ENCODE measurements at places on chromosomes 16 and 17. TPM values are rescaled to one million over a fixed set of nuclear protein-coding genes. Genes with fewer than 3 reads are reported as not detected.

Gene COQ9
- polyA plus RNA-seq = 70.1 TPM

Gene TBC1D3E
- polyA plus RNA-seq = not detected

Gene ERBB2
- 178 TPM for polyA plus RNA-seq

Gene TMEM132E
- 0.40 TPM for polyA plus RNA-seq

Gene FNDC8
- polyA plus RNA-seq = not detected

Gene USP22
- polyA plus RNA-seq = 185 TPM

Gene FA2H
- polyA plus RNA-seq = 0.22 TPM

Gene KRTAP9-4
- not detected for polyA plus RNA-seq

DNA sequence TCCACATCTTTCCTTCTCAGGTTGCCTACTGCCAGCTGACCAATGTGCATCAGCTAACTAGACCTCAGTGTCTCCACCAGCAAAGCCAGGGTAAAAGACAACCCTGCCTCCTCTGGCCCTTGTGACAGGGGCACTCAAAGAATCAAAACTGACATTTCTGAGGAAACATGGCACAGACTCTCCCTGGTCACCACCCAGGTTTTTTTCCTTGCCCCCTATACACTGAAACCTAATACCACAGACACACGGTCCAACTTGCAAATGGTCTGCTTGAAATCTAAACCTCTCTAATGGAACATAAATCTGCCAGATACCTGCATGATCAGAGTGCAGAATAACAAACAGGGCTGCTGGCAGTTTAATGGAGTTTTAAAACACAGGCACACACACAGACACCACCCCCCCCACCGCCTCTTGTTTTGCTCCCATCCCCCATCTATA is 19.5 kb upstream of the CORO6 start:
- no peak for DNase-seq

DNA sequence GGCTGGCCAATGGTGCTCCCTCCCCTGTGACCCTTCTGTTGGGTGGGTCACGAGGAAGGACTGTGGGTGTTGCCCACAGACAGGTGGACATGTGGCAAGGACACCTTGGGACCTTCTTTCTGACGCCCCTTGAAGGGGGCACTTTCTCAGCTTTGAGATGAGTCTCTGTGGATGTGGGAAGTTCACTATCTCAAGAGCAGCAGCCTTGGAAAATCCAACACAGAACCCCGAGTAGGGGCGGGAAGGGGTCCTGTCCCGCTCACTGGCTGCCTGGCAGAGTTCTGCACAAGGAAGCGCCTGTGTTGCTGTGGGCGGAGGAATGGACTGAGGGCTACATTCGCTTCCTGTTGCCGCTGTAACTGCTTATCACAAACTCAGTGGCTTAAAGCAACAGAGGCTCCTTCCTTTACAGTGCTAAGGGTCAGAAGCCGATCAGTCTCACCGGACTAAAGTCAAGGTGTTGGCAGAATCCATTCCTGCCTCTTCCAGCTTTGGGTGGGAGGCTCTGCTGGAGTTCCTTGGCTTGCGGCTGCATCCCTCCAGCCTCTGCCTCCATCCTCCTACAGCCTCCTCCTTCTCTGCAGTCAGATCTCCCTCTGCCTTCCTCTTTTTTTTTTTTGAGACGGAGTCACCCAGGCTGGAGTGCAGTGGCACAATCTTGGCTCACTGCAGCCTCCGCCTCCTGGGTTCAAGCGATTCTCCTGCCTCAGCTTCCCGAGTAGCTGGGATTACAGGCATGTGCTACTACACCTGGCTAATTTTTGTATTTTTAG is 305.2 kb downstream of the SEC14L1 start:
- DNase-seq = no peak

DNA sequence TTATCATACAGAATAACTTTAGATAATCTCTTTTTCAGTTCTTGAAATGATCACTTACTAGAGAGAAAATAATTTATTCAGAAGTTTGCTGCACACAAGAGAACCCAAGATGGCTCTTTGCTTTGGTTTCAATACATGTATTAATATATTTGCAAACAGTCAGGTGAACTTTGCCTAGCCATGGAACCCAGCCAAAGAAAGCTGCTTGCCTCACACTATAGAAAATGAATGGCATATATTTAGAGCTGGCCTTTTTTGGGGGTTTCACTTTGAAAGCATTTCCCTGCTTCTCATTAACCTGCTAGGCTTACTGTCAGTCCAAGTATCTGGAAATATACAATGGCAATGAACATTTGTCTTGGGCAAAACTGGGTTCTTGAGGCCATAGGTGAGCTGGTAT is 75.3 kb downstream of the MRTFB start:
- DNase-seq = no peak

- DNase-seq = no peak
Measured at GRCh38 chr17:53227111-53227510, 595.6 kb upstream of the KIF2B start.

GRCh38 chr17:848402-848801 is 66.2 kb downstream of the MRM3 start:
- no peak for DNase-seq

DNA sequence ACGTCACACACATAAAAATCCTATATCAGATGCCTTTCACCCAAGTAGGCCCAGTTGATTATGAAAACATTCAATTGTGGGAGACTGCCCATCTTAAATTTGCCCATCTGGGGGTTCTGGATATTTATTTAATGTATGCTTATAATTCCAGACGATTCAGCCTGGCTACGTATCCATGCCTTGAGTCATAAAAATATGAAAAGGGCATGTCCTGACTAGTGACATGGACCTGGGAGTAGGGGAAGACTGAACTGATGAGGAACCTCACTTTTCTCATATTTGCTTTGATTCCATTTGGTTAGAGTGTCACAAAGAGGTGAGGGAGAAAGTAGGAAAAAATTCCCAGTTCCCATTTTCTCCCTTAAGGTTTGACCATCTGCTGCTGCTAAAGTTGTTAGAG is 122.5 kb upstream of the GNAO1 start:
- no peak for DNase-seq

DNA sequence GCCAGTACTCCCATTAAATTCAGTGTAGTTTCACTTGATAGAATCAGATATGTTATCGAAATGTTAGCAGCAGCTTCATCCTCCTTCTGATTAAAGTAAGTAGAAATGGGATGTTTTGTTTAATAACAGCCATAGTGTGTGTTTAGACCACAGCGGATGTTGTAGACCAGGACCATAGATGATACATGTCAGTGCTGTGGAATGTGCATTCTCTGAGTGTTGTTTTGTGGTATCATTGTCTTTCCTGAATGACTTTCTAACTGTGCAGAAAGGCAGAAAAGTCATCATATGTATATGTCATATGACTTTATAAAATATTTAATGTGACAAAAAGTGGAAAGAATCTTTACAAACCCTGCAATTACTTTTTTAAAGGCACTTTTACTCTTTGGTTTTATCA is 55.6 kb downstream of the CYLD start:
- DNase-seq = no peak

DNA sequence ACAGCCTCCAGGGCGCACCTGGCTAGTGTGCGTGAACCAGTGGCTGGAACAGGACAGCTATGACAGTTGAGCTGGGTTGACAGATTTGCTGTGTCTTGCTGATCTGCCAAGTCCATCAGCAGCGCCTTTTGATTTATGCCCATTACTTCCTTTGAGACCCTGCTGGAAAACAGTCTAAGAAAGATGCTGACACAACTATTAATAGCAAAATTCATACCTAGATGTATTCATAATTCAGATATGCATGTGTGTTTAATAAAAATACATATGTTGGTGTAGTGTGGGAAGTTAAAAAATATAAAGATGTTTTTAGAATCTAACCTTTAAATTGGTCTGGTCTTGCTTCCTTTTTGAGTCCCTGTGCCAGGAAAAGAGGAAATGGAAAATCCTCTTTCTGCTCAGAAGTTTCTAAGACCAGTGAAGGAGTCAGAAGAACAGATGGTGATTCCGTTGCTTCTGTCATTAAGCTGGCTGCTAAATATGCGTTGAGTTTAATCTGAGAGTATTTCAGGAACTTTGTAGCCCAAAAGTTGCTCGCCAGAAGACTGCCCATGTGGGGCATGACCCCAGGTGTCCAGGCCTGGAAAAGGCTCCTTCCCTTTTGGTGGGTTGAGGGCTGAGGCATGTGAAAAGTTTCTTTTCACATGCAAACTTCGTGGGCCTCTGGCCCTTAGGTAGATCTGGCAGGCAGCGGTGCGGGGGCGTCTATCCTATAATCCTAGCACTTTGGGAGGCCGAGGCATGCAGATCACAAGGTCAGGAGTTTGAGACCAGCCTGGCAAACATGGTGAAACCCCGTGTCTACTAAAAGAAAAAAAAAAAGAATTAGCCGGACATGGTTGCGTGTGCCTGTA is 40.0 kb upstream of the ENDOV start:
- peak; percentile 60 for DNase-seq

DNA sequence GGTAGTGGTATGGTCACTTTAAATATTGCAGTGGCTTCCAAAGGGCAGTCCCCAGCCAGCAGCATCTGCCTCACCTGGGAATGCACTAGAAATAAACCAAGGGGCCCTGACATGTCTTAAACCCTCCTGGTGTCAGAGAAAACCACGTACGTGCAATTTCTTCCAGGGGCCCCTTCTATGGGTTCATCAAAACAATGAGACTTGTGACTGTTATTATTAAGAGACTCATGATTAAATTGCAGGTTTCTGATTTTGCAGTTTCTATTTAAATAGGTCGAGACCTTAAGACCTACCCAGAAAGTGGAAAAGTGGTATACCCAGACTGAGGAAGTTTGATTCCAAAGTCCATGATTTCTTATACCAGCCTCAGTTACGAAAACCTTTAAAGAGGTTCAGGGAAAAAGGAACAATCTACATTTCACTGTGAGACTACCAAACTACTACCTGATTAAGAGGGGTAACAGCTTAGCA is 746 bp upstream of the POLG2 start:
- DNase-seq = no peak

DNA sequence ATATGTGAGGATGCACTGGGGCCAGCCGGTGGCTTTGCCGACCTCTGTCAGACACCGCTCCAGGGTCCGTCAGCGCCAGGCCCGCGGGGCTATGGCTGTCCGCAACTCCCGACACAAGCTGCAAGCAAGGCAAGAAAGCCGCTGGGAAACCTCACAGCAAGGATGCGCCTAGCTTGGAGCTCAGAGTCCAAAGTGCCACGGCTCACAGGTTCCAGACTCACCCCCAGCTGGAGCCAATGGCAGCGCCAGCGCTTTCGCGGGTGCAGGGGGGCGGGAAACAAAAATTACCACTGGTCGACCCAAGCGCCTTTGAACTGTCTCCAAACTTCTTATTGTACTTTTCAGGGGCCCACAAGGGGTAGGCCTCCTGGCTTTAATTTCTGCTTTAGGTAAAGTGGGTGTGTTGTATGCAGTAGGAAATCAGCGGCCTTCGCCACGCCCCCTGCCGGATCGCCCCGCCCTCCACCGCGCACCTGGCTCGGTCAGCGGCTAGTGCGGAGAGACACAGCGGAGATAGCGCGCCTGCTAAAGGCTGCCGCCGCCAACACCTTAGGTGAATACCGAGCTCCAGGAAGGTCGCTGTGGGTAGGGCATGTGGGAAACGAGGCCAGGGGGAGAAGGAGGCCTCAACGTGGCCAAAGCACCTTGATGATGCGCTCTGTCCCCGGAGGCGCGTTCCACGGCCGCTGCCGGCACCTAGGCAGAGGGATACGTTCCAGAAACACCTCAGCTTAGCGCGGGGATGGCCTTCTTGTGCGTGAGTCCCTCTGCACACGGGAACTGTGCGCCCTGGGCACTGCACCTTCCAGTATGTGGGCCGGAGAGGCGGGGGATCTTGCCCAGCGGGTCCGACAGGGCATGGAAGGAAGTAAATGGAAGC is 61.0 kb upstream of the RBL2 start:
- DNase-seq = no peak

DNA sequence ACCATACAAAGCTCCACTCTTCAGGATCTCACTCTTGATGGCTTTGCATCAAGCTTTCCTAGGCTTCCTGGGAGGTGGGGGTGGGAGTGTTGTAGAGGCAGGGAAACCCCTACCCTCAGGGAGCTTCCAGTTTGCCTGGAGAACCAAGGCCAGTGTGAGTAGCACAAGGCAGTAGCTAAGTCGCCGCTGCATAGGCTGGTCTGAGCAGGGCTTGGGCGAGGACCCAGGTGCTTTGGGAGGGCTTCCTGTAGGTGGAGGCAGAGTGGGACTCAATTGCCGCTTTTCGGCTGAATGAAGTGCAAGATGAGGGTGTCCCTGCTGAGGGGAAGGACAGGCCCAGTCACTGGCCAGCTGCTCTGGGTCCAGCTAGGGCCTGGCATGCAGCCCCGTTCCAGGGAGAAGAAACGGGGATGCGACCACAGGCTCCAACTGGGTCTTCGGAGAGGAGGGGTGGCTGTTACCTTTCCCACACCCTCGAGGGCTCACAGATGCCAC is 3.9 kb downstream of the CD79B start:
- no peak for DNase-seq

DNA sequence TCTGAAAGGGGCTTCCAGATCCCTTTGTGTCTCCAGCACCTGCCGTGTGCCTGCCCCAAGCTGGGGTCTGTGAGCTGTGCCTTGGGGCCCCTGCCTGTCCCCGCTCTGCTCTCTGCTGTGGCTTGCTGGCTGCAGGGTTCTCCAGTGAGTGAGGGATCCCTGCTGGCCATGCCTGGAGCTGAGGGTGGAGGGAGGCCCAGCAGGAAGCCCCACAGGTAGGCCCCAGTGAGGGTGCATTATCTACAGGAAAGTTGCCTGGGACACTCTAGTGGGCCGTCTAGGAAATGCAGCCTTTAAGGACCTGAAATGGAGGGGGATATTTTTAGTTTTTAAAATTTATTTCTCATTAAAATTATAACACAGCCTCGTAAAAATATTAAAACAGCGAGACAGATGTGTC is 50.9 kb downstream of the JPH3 start:
- no peak for DNase-seq

DNA sequence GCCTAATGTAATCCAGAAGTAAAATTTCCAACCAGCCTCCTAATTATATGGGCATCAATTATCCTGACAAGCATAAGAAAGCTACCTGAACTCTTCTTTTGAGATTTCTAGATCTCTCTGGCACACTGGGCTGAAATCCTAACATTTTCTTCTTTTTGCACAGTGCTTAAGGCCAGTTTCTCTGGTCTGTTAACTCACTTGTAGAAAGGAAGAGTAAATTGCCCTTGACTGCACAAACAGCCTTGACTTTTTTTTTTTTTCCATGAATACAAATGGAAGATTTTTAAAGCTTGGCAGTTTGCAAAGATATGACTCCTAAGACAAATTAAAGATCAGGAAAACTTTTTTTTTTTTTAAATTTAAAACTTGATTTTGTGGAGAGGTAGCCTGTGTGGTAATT is 291.2 kb upstream of the MON1B start:
- DNase-seq = peak; percentile 15

- DNase-seq = no peak
Measured at GRCh38 chr17:74623693-74624093, at the start of gene CD300E. CD300E (minus strand) TSS chr17:74623738; CDS start chr17:74623621, 117 bp downstream.

DNA sequence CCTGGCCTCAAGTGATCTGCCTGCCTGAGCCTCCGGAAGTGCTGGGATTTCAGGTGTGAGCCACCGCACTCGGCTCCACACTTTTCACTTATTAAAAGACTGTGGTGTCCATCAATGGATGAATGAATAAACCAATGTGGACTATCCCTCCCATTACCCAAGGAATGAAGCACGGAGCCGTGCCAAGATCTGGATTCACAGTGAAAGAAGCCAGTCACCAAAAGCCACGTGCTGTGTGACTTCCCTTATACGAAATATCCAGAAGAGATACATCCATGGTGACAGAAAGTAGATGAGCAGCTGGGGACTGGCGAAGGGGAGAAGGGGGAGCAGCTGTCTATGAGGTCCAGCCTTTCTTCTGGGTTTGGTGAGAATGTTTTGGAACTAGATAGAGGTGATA is 48.2 kb upstream of the STH start:
- DNase-seq = no peak

All from hindlimb muscle (tissue), 1 donor.